ENCODE measurements at places on chromosomes 6 and 20.
A peak's percentile ranks its signal among the peaks of the same experiment; 100 is the strongest.

DNA sequence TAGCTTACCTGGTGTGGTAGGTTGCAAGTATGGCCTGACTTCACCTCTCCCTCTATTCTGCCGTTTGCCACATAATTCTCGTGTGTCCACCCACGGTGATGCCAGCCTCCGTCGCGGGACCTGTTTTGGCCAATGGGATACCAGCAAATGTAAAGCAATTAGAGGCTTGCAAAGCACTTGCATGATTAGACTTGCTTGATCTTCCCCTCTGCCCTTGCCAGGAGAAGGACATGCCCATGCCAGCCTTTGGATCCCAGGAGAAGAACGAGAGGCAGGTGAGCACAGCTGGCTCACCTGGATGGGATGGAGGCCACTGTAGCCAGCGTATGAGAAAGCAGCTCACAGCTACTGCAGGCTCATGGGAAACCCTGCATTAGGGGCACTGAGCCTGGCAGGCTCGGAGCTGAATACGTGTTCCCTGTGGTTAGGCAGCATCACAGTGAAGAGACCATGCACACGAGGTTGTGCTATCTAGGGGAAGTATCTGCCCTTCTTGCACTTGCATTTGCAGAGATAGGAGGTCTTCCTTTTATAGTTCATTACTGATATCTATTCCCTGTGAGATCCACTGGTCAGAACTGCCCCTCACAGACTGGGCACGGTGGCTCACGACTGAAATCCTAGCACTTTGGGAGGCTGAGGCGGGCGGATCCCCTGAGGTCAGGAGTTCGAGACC lies 62.4 kb downstream of the TMEM242 start:
- no peak for DNase-seq

DNA sequence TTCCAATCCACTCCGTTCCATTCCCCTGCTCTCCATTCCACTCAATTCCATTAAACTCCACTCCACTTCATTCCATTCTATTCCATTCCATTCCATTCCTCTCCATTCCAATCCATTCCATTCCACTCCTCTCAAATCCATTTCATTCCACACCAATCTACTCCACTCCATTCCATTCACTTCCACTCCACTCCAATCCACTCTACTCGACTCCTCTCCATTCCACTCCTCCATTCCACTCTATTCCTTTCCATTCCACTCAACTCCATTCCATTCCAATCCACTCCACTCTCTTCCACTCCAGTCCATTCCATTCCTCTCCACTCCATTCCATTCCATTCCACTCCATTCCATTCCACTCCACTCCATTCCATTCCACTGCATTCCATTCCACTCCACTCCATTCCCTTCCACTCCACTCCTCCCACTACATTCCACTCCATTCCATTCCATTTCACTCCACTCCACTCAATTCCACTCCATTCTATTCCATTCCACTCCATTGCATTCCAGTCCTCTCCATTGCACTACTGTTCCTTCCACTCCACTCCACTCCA lies 22.6 kb upstream of the DEFB125 start:
- no peak for DNase-seq

GRCh38 chr20:9576695-9577094 lies 62.3 kb downstream of the LAMP5 start:
- DNase-seq: no peak

DNA sequence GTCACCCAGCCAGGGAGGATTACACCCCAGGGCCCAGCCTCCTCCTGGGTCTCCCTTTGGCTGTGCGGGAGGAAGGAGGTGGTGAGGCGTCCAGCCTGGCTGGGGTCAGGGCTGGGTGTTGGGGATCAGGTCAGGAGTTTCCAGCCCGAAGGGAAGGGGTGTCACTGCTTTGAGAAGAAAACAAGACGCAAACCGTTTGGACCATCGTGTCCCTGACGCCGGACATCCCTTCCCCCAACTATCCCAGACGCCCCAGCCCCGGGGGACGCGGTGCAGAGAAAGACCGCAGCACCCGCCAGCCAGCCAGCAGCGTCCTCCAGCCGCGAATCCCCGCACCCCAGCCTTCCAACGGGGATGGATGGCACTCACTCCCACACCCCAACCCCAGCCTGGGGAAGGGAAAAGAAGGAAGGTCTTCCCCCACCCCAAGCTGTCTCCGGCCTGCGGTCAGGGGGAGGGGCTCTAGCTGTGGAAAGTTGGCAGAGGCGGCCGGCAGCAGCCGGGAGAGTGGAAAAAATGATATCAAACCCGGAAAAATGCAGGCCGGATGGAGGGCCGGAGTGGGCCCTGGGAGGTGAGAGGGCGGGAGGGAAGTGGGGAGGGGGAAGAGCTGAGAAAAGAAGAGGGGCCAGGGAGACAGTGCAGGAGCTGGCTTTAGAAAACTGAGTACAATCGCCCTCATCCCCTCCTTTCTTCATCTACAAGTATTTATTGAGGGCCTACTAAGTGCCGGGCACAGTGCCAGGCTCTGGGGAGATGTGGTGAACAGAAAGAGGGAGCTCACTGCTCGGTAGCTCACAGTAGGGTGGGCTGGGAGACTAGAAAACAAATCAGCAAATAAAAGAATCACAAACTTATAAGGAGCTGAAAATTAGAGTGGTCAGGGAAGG lies 10.6 kb downstream of the REM1 start:
- DNase-seq: no peak

DNA sequence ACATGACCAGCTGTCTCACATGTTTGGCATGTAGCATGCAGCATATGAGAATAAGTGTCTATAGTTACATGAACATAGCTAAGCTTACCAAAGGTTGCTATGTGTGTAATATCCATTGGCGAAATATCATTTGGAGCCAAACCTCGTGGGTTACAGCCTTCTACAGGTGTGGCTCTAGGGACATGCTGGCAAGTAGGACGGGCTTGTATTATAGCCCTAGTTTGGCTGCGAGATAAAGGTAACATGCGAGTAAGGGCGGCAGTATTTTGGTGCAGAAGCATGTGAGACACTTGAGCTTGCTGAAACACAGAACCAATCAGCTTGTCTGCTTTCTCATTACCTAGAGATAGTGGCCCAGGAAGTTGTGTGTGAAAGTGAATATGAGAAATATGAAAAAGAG lies 6.5 kb upstream of the ABHD12 start:
- DNase-seq: no peak

- DNase-seq: no peak
These were observed 2.8 kb downstream of the CCN5 start for GRCh38 chr20:44717986-44718385.

- no peak for DNase-seq
These were observed 21.7 kb downstream of the EDN3 start for GRCh38 chr20:59322081-59322480.

- no peak for DNase-seq
These were observed 209.3 kb upstream of the CST7 start for GRCh38 chr20:24739746-24740145.

- DNase-seq: no peak
These were observed 702.7 kb downstream of the EPM2A start for GRCh38 chr6:145032562-145033145.

DNA sequence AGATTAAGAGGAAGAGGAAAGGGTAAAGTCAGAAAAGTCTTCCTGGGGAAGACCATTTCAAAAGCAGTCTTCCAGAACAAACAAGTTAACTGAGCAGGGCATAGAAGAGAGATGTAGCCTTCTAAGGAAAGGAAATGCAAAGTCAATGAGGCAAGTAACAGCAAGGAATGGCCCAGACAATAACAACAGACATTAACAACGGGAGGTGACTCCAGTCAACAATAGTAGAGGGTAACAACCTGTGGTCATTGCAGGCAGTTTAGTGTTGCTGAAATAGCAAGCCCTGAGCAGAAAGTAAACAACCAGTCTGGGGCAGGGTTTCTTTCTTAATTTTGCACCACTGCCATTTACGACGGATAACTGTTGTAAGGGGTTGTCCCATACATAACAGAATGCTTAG lies 2.1 kb downstream of the MDN1 start:
- no peak for DNase-seq

- DNase-seq: no peak
These were observed 221.7 kb upstream of the ECI2 start for GRCh38 chr6:4356899-4357659.

DNA sequence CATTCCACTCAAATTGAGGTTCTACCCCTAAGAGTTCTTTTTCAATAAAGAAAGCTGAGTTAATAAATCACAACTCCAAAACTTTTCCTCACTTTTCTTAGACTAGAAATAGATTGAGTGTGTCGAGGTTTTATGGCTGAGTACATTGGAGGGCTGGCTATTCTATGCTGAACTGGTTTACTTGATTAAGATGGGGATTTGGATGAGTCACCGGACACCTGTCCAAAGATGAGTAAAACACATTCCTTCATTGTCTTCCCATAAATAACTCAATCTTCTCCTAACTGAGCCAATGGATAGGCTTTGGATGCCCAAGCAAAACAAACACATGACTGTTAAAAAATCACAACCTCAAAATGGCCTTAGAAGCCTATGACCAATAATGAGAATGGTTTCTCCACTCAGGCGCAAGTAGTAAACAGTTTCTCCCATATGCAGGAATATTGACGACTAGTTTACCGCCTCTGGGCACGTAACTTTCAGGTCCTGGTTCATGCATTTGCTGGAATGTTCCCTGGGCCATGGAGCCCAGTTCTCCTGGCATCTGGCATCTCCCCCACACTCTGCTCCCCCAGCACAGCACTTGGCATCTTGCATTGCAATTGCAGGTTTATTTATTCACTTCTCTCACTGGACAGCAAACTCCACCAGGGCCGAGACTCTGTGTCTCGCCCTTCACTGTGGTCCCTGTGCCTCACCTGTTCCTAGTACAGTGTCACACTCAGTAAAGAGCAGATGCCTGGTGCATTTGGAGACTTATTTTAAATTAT lies 43.9 kb downstream of the BCAS1 start:
- no peak for DNase-seq

DNA sequence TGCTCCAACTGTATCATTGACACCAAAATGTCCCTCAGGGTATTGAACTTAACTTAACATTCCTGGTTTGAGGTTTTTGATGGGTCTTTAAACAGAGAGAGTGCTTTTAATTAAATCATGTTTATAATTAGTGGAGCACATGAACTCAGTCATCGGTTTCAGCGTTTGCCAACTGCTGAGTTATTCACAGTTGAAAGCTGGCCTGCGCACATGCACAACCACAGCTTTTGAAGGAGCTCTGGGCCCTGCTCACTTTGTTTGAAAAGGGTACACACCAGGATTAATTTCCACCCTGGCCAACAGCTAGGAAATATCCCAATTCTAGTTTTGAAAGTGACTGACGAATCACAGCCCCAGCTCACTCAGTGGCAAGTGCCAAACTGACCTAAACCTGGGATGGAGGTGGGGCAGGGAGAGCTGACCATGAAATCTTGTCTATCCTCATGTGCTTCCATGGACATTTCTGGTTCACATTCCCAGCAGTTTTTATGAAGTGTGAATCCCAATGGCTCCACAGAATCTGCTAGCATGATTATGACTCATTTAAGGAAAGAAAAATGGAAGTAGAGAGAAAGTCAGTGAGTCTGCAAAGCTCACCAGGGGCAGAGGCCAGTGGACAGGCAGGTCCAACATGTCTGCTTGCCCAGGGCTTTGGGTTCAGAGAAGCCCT lies 247.8 kb downstream of the FNDC1 start:
- no peak for DNase-seq

DNA sequence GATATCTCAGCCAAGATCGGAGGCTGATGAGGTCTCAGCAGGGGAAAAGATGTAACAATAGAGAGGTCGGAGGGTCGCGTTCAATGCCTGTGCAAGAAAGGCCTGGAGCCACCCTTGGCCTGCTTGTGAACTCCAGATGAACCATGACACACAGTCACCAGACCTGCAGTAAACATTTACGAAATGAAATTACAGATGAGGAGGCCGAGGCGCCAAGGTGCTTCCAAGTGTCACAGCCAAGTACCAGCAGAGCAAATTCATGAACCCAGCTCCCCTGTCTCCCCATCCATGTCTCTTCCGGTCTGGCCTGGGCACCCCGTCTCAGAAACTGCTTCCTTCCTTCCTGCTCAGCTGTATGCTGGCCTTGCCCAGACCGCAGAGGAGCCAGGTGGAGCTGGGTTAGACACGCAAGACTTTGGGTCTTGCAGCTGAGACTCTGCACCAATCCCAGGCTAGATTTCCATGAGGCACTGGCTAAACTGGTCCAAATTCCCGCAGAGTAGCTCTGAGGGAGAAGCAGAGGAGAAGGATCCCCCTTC lies 48.1 kb downstream of the CHMP4B start:
- peak; percentile 65 for DNase-seq

GRCh38 chr20:59614714-59615113 lies 10.4 kb downstream of the PHACTR3 start:
- no peak for DNase-seq

DNA sequence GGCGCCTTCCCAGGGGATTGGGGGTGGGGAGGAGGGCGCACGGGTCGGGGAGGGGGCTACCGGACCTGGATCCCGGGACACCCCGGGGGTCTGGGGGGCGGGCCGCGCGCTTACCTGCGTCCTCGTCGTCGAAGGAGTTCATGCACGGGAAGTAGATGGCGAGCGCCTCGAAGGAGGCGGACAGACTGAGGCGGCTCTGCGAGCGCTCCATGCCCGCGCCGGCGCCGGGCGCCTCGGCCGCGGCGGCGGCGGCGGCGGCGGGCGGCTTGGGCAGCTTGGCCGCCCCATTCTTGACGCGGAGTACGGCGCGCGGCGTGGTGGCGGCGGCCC lies 320 bp downstream of the RIMS4 start:
- DNase-seq: no peak

DNA sequence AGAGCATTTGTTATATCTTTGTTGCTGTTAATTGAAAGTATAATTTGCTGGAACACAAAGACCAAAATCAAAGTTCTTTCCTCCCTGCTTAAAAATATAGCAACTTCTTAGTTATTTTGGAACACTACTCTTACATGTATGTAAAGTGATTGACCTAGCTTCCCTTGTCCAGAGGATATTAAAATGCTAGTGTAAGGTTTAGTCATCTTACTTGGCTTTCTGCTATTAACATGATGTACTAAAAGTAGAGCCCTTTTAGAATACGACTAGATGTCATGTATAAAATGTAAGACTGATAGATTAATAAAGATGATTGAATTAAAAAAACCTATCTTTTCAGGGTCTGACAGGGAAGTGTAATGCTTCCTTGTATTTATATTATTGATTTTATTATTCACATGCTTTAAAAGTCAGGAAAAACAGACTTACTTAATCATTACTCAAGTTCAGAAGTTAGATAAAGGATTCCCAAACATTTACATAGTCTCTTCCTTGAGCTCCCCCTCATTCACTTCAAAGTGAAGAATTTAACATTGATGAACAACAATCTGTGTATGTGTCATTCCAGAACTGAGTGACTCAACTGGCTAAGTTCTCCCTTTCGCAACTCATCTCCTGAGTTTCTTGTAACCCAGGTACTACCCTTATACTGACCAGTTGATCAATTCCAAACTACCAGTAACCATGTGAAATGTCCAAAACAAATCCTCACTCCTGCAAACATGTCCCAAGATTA lies 50.9 kb downstream of the BTBD9 start:
- DNase-seq: no peak

- no peak for DNase-seq
These were observed 227.3 kb downstream of the PREX1 start for GRCh38 chr20:48600470-48600945.

Measured in CD4-positive, alpha-beta T cell treated with Interleukin-6 for 4 hours (primary cell).